ENCODE measurements at places on chromosomes 7 and 10.

DNA sequence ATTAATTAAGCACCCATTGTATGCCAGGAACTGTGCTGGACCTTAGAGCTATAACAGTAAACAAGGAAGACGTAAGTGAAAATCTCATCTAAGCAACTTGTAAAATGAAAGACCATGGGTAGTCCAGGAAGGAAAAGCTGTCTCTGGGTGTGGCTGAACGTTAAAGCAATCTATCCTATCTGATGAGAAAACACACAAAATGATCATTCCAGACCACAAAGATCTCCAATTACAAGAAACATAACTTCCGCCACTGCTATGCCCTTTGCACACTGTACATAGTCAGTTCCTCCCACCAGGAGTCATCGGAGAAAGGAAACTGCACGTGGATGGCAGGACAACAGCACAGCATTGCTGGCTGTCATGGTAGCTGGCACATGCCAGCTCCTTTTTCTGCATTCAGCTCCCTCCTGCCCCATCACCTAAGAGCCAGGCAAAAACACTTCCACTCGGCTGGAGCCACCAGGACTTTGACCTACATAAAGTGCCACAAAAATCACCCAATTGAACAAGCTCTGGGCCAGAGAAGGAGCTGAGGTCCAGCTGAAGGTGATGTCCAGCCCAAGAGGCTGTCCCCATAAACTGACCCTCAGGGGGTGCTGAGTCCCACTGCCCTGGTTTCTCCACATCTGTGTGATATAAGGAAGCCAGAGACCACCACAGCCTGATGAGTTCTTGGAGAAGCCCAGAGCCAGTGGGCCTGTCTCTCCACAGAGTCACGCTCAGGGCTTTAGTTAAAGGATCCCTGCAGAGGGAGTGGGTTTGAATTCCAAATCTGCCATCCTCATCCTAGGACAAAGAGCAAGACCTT lies 56.4 kb downstream of the STEAP1B start:
- no peak for DNase-seq

GRCh38 chr10:27413831-27414348 lies 90.2 kb upstream of the RAB18 start:
- no peak for DNase-seq

- no peak for DNase-seq
Observed at GRCh38 chr10:5040781-5041470, 37.3 kb upstream of the AKR1C2 start.

DNA sequence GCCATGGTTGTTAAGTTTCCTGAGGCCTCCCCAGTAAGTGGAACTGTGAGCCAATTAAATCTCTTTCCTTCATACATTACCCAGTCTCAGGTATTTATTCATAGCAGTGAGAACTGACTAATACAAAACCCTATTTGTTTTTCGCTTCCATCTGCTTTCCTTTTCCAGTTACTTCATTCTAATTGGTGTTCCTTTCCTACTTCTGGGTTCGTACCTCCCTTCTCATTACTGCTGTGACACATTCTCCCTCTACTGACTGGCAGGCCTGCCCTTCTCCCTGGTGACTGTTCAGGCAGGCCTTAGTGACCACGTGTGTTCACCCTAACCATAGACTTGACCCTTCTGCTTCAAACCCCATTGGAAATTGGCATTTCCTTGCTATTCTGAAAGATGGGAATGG lies 37.7 kb downstream of the MTURN start:
- DNase-seq, result no peak

DNA sequence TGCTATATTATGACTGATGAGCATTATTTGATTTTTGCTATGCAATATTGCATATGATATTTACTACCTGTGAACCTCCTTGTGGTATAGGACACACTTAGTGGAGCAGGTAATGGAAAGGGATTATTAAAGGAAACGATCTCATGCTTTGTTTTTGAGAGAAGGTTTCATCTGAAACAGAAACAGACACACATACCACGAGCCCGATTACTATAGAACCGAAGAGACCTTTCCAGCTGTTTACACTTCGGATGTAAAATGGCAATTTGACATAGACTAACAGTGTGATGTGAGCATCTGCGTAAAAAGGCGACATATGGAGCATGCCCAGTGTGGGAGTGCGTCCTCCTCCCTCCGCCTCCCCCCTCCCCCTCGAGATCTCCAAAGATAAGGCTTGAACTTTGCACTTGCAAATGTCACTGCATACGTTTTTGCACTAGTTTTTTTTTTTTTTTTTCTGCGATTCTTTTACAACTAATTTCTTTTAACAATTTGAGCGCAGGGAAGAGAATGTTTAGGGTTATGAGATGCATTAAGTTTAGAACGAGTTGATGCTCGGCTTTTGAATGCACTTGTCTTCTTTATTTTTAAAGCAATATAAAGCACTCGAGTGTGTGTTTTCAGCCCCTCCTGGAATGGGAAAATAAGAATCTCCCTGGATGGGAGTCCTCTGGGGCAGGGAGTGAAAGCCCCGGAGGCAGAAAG lies 251.0 kb downstream of the NSUN6 start:
- DNase-seq, result no peak

GRCh38 chr10:132624847-132625471 lies 87.4 kb downstream of the INPP5A start:
- no peak for DNase-seq

GRCh38 chr10:96211764-96212163 lies 59.6 kb downstream of the BLNK start:
- no peak for DNase-seq

- DNase-seq, result no peak
Observed at GRCh38 chr10:852386-852785, 79.1 kb downstream of the LARP4B start.

DNA sequence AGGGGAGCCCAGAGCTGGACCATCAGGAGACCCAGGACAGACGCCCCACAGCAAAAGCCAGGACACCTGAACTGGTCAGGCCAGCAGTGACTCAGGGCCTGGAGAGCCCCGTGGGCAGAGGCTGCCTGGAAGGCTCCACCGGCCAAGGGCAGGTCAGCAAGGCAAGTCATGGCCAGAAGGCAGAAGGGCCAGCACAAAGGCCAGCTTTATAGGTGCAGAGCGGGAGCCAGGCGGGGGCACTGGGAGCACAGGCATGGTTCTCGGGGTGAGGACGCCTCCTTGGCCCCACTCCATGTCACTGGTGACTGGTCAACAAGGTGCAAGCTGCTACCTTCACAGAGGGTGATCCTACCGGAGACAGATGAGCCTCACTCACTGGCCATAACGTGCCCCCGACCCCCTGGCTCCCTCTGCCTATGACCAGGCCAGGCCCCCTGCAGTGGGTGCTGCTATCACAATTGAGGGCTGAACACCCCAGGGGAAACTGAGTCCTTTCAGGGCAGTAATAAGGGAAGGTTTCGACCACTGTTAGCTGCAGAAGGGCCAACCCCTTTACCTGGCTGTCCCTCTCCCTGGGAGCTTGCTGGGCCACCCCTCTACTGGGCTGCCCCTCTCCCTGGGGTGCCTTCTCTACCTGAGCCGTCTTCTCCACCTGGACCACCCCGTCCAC lies 317.4 kb downstream of the PTPRN2 start:
- DNase-seq, result no peak

DNA sequence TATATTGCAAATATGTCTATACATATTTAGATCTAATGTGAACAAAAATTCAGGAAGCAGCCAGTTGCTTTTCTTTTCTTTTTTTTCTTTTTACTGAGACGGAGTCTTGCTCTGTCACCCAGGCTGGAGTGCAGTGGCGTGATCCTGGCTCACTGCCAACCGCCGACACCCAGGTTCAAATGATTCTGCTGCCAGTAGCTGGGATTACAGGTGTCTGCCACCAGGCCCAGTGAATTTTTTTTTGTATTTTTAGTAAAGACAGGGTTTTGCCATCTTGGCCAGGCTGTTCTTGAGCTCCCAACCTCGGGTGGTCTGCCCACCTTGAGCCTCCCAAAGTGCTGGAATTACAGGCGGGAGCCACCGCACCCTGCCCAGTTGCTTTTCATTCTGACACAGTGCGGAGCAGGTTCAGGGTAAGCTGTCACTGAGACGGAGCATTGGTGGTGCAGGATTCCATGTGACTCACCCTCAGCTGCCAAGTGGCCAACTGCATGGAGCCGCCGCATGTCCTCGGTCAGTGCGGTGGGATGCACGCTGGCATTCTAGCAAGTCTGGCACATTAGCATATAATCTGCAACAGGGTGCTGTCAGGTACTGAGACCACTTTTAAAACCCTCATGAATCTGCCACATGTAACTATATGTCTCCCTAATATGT lies 362.7 kb downstream of the DNAJB6 start:
- DNase-seq, result no peak

DNA sequence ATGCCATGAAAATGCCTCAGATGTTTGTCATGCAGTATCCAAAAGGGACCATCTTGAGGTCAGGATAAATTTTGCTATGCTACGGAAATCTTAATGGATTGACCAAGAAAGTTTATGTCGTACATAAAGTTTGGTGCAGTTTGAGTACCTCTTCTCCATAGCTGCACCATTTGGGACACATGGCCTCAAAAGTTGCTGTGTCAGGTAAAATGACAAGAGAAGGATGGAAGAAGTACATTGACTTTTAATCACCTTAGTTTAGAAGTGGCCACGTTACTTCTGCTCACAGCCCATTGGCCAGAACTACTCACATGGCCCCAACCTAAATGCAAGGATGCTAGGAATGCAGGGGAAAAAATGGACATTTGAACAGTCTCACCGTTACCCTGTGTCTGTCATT lies 107.4 kb upstream of the NAMPT start:
- no peak for DNase-seq

- no peak for DNase-seq
Observed at GRCh38 chr7:116977172-116977571, 23.9 kb downstream of the ST7 start.

DNA sequence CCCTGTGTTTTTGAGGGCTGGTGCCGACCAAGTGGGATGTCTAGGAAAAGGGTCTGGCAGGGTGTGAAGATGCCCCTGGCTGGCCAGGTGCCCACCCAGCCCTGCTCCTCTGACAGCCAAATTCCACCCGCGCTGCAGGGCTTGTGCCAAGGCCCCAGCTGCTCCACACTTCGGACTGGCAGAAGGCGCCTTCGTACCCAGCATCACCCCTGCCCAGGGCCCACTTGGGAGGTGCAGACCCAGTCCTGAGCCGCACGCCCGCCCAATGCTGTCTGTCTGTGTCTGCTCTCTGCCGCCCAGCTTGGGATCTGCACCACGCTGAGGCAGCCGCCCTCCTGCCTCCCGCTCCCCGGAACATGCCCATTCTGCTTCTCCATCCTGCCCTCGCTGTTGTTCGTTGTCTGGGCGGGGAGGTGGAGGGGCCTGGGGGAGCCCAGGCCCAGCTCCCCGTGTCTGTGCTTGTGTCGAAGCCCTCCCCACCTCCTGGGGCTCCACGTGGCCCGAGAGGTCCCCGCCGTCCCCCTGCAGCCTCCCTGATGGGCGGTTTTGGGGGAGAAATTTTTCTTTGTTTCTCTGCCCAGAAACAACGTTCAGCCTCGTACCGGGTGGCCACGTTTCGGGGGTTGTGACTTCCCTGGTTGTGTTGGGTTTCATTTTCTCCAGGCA lies 36.9 kb upstream of the PPIF start:
- no peak for DNase-seq

GRCh38 chr10:121493521-121493920 lies 104.7 kb downstream of the FGFR2 start:
- no peak for DNase-seq

- DNase-seq, result no peak
Observed at GRCh38 chr10:37582237-37582636, 275.2 kb downstream of the ZNF248 start.

DNA sequence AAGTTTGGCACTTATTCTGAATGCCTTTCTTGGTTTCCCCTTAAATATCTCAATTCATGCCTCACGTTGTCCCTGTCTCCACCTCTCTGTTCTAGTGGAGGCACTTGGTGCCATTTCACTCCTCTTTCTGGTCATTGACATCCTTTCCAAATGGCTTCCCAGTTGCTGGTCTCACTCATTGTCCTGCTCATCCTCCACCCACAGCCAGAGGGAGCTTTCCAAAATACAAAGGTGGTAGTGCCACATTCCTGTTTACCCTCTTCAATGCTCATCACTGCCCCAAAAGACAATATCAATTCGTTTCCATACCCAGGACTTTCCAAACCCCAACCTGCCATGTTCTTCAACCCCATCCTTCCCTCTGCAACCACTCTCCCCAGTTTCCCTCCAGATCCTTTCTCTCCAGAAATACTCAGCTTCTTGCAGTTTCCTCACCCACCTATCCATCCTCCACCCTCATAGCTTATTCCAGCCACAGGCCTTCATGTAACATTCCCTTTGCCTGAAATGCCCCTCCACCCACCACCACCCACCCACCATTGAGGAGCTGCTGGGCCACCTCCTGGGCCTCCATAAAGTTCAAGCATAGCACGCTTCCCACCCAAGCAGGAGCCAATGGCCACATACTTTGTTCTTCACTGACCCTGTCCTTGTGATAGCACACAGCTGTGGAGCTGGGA lies 63.1 kb upstream of the ADRB1 start:
- DNase-seq, result no peak

DNA sequence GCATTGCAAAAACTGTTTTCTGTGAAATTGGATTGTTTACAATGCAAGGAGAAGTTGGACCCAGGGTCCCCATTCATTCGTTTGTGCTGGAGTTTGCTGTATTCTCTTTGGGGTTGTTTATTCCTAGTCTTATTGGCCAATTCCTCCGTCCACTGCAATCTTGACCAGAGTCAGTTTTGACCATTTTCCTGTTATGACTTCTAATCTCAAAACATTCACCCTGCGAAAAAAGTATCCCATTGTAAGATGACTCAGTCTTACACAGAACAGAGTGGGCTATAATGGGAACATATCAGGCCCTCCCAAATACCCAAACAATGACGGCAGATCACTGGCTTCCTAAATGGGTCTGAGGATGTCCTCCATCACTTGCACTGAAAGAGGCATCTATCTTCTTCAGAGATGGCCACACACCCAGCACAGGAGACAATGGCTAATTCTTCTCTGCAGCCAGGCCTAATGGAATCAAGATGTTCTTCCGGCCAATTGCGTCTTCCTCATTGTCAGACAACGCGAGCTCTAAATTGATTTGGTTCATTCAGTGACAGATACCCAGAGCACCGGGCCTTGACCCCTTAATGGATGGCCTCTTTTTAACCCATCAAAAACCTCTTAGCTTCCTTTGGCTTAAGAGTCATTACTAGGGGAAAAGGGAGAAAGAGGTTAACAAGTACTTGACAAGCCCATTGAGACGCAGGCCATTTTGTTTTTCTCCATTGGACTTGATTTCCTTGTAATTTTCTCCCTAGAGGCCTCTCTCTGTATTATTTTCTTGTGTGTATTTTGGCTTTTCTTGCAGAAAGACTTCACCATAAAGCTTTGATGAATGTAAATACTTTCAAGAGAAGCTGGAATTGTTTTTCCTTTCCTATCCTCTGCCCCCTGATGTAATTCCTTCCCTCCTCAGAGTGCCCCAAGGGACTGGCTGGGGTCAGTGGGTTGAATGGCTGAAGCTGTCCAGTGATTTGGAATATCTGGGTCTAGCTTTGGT lies 129.6 kb downstream of the PRPF18 start:
- no peak for DNase-seq

- DNase-seq, result no peak
Observed at GRCh38 chr7:129751916-129752315, 140.4 kb downstream of the NRF1 start.

- no peak for DNase-seq
Observed at GRCh38 chr10:96896884-96897589, 64.9 kb downstream of the LCOR start.

Data from stimulated activated CD8-positive, alpha-beta memory T cell treated with anti-CD3 and anti-CD28 coated beads, Interleukin-4, amount 100 ng/mL, for 1 hour (primary cell).